CD4-positive, alpha-beta T cell (primary cell): ENCODE measurements at places on chromosomes 3 and 15.
A peak's percentile ranks its signal among the peaks of the same experiment; 100 is the strongest.

DNA sequence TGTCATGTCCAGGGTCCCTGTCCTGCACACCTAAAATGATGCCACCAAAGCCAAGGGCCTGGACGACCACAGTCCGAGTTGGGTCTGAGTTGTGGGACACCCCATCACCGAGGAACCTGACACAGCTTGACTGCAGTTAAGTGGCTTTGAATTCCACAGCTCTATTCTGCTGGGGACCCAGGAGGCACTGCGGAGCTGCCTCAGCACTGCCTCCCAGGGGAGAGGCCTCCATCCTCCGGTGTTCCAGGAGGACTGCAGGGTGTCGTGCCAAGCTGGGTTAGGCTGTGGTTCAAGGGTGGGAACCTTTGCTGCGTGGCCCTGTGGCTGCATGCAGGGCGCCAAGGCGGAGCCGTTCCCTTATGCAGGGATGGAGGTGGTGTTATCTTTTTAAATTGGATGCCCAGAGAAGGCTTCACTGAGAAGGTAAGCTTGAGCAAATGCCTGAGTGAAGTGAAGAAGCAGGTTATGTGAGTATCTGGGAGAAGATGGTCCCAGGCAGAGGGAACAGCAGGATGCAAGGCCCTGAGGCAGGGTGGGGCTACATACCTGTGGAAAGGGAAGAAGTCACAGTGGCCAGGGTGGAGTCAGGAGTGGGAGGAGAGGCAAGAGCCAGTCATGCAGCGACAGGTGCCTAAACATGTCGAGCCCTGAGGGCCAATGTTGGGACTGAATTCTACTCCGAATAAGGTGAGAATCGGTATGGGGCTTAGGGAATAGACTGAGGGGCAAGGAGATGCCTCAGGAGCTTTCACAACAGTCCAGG is 144.8 kb downstream of the TPRA1 start:
- DNase-seq: peak; percentile 19

DNA sequence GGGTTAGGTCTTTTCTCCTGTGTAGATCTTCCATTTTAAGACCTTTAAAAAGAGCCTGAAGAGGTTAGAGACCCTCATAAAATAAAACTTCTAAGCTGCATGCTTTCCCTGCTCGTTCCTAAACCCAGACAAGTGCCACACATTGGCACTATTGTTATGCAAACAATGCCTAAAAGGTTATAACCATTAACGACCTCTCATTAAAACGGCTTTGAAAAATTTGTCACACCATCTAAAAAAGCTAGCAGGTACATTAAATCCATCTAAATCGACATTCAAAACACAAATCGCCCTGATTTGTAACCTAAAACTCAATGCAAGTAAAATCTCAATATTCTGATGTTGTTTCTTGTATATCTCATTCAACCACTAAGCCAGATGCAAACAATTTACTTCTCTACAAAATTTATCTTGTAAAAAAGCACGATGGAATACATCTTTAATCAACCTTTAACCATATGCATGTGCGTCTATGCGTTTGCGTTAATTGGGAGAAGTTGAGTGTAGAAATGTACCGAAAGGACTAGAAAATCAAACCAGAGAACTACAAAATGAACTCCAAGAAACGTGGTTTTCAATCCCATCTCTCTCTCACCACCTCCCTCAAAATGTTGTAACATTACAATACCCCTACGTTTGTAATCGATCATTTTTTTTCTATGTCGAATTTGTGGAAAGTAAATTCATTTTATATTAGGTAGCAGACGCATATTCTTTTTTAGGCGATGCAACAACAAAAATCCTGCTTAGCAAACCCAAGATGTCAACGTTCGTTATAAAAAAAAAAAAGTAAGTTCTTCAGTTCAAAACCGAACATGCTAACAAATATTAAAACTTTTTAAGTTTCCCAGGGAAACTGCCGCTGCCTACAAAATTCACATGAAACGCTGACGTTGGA is 1.2 kb downstream of the ALDH1A2 start:
- no peak for DNase-seq

DNA sequence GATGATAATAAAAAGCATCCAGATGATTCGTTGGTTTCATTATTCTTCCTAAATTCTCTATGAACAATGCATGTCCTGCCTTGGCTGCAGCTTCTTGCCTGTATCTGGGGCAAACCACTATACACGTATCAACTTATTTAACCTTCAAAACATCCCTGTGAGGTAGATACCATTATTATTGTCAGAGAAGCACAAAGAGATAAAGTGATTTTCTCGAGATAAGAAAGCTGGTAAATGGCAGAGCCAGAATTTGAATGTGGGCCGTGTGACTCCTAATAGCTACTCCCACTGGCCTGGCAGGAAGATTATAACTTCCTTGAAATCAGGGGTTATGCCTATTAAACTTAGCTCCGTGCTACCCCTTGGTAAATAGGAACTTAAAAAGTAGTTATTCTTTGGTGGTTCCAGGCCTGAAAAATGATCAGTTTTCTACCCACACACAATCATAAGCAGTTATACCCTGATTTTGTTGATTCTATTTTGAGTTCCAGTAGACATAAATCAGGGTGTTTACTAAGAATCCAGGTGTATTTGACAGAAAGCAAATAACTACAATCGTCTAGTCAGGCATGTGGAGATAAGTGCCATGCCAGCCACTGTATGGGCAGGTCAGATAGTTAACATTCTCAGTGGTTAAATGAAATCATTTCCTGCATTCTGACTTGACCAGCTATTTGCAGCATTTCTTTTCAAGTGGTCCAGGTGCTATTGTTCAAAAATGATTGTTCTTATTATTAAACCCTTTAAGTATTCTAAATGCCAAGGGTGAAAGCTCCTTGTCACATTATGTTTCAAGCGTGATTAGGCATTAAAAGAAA is 99.2 kb upstream of the LRRN1 start:
- no peak for DNase-seq

DNA sequence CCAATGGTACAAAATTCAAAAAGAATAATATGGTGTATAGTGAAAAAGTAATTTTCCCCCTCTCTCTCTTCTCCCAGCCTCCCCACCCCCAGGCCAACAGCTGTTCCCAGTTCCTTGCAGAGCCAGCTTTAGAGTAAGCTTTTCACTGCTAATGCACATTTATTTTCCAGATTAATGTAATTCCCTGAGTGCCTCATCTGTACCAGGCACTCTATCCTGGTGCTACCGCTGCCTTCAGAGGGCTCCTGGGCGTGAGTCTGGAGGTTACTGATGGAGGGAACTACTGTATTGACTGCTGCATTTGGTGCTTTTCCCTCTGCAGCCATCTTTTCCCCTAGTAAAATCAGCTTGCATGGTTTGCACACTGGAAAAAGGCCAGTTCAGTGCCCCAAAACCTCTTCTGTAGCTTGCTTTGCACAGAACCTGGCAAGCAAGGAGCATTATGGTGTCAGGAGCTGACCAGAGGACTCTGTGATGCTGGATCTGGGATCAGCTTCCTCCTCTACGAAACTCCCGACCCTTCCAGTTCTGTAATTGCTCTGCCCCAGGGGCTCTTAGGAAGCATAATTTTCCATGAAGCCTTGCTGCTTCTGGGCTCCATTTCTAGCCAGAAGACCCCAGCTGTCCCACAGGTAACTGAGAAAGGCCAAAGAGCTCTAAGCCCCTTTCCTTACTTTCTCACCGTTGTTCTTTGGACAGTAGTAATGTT is 8.5 kb upstream of the USP3 start:
- DNase-seq: no peak
